Central memory CD8-positive, alpha-beta T cell (primary cell): ENCODE measurements at places on chromosomes 1 and 21.

- DNase-seq: no peak
Measured at GRCh38 chr1:181779343-181779742, 282.2 kb downstream of the ZNF648 start.

- no peak for DNase-seq
Measured at GRCh38 chr1:246004301-246004700, 502.8 kb downstream of the SMYD3 start.

DNA sequence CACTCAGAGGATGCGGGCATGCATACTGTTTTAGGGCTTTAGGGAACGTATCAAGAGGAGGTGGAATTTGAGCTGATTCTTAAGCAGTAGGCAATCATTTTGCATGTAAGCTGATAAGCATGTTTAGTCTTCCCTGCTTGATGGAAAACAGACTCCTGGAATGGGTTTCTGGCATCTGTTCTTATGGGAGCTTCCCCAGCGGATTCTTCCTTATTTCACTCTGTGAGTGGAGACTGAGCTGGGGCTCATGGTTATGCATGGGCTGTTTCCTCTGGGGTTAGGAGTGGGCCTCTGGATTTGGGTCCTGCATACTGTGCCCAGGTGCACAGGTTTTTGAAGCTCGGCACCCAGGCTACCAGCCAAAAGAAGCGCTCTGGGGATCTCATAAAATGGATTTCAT lies 93.4 kb downstream of the DIRAS3 start:
- DNase-seq: no peak

DNA sequence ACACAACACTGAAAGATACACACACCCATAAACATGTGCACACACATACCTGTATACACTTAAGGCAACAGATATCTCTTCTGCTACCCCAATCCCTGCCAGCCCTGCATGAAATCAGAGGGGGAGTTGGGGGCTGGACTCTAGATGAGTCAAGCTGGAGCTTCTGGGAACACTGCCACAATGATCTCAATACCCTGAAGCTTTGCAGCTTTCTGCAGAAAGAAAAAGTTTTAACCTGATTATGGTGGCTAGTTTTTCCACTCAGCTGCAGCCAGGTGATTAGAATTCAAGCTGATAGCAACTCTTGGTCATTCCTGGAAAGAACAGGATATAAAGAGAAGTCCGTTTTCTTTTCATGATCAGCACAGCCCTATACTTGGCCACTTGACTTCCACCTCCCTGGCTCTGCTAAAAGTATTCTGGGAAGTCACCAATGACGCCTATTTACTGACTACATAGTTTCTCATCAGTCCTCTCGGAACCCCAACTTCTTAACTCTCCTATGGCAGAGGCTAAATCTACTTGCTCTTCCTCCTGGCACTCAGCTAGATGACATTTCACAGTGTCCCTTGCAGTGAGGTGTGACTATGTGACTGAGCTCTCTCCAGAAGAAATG lies 20.7 kb upstream of the DNASE2B start:
- no peak for DNase-seq

GRCh38 chr1:215118081-215118480 lies 35.5 kb downstream of the KCNK2 start:
- DNase-seq: no peak

DNA sequence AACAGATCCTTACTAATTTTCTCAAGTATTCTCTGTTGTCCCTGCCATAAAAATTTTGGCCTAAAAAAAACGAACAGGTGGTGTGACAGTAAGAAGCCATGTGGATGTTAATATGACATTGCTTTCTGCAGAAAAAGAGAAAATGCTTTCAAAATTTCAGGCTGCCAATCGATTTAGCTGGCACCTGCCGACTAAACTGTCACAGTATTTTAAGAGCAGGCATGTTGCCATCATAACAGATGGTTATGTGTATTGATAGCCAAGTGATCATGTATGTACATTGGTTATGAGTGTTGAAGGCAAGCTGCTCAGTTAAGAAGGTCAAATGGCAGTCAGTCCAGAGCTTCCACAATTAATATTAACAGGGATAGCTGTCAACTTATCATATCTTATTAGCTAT lies 1017.0 kb downstream of the MRPL39 start:
- DNase-seq: no peak

DNA sequence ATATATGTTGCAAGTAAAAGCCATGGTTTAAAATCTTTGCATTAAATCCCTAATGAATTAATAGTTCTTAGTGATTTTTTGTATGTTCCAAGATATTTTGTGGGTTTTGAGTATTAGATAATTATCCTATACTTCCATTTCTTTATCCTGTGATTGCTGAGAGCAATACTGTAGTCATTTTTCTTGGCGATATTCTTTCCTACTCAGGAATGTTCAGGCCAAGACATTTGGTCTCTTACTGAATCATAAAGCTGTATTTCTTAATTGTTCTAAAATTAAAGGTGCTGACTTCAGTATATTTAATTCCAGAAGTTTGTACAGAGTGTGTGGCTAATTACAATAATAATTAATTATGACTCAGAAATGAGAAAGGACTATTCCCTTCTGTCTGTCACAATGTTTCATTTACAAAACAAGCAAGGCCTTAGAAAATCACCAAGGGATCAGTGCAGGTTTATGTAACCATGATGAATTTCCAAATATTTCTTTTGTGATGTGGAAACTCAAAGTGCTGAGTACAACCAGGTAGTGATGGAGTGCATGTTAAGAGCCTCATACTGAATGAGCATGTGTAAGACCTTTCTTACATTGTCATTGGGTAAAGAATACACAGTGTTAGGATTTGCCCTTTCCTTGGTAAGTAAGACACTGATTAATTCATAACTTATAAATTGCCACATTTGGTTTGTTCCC lies 161.2 kb downstream of the HMCN1 start:
- no peak for DNase-seq

DNA sequence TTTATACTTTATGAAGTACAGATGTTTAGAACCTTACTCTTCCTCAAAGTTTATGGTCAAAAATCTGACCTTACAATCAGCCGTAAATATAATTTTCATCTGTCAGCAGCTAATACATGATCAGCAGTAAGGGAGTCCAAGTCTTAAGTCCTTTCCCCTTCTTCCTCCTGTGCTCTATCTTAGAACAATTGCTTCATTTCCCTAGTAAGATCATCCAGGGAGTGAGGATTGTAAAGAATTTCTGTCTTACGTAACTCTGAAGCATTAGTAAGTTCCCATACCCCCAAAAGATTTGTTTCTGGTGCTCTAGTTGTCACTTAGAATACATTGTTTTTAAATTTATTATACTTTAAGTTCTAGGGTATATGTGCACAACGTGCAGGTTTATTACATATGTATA lies 2.1 kb downstream of the SETDB1 start:
- DNase-seq: no peak

- DNase-seq: no peak
Measured at GRCh38 chr1:170666541-170667254, 2.8 kb downstream of the PRRX1 start.

- DNase-seq: no peak
Measured at GRCh38 chr1:169163059-169163458, 56.6 kb downstream of the ATP1B1 start.

DNA sequence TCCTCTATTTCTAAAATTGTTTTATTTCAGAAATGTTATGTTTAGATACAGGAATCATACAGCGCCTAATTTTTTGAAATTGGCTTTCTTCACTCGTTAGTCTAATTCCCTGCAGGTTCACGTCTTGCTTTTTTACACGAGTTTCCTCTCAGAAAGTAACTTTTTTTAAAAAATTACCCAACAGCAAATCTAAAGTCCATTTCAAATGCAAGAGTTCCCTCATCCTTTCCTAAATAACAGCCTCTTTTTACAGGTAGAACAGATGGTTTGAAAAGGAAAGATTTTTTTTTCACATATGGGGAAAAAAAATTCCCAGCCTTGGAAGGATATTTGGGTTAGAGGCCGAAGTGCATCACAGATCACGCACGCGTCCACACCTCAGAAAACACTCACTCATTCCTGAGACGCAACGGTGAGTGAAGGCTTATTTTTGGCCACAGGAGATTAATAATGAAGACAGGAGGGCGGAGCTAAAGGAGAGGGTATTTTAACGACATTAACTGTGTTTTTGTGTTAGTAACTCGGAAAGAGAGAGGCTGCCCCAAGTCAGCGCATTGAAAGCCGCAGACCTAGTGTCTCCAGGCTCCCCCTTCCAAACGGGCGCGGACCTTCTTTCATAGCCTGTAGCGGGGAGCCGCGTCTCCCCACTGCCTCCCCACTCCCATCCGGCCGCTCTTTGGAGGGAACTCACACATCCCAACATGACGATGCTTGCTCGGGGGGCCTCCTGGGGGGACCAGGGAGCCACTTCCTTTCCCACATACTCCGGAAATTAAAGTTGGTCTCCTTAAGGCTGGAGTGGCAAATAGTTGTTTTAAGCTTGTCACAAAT lies 969 bp upstream of the RIPK4 start:
- DNase-seq: no peak
